ENCODE measurements at places on chromosomes 1 and 21.

DNA sequence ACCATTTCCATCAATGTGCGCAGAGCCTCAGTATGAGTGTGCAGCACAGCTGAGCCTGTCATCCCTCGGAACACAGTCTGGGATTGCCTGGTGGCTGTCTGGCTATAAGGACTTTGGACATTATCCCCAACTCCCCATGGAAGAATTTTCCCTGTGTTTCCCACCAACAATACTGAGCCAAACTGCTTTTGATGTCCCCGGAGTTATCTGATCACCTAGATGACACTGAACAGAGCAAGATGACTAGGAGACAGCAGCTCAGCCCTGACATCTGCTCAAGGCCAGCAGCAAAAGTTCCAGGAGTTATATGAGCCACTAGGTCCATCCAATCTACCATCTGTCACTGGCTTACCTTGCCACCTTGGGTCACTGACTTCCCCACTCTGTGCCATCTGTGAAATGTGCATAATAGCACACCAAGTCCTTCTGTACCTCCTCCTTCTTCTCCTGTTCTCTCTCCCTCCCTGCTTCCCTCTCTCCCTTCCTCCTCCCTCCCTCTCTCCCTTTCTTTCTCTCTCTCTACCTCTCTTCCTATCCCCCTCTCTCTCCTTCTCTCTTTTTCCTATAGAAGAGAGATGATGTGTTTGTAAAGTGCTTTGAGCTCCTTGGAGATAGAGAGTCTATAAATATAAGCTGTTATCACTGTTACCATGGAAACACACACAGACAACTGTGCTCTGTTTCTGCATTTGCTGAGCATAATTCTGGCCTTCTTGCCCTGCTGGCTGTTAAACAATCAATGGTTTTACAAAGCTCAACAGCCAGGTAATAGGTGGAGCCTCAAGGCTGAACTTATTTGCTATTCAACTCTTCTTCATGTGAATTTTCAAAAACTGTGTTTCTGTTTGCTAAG, 19.7 kb upstream of the ATP1B1 start:
- no peak for DNase-seq

GRCh38 chr1:208161005-208161404, 83.2 kb downstream of the PLXNA2 start:
- no peak for DNase-seq

DNA sequence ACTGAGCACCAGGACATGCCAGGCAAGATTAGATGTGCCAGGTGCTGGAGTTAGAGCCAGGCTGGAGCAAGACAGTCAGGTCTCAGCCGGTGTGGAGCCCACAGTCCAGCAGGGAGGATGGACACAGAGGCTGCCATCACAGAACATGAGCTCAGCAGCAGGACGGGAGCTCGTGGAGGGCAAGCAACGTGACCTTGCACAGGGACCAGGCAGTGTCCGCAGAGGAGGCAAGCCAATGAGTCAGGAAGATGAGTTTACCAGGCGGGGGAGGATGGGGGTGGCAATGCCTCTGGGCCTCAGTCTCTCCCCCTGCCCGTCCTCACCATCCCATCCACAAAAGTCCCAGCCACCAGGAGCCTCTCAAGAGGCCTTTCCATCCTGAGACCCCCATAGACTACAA, 20.7 kb upstream of the ZC3H12A start:
- DNase-seq, result no peak

DNA sequence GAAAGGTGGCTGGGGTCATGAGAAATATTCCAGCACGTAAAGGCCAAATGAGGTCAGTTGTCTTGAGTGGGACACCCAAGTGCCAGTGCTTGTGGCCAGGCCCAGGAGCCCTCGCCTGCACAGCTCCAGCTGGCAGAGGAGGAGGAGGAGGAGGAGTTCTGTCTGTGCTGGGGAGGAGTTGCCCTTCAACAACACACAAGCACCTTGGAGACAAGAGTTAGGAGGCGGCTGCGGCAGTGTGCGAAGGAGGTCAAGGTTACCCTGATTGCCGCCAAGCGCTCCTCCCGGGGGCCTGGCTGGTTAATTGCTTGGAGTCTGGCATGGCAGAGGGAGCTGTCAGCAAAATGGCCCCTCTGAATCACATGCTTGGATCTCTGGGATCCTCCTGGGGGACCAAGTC, 45.1 kb downstream of the GRIK3 start:
- no peak for DNase-seq

DNA sequence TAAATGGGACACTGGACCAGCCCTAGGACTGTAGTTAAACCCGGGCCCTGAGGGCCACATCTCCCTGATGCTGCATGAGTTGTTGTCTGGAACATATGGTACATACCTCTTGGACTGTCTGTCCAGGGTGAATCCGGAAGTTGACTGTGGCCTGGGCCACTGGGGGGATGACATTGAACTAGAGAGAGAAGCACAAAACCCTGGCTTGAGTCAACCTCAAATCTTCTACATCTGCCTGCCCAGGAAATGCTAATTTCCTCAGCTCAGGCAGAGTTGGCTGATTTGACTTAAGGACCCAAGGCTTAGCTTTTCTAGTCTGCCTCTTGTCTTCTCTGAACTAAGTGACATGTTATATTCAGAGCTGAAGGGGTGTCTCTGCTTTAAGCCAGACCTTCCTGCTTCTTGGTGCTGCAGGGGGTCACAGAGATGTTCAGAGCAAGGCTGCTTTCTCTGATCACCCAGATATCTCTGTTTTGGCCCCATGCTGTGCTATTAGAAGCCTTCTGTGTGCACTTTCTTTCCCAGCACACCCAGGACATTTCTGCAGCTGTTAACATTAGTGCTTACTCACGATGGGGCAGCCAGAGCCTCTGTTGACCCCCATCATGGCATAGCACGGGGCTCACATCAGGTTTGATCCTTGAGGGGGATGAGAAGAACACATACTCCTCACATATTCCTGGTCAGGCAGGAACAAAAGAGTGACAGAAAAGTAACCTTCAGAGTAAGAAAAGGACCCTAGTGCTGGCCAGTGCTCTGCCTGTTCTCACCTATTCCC, 9.6 kb downstream of the PM20D1 start:
- no peak for DNase-seq

GRCh38 chr1:230632273-230632873, 9.9 kb upstream of the COG2 start:
- no peak for DNase-seq

DNA sequence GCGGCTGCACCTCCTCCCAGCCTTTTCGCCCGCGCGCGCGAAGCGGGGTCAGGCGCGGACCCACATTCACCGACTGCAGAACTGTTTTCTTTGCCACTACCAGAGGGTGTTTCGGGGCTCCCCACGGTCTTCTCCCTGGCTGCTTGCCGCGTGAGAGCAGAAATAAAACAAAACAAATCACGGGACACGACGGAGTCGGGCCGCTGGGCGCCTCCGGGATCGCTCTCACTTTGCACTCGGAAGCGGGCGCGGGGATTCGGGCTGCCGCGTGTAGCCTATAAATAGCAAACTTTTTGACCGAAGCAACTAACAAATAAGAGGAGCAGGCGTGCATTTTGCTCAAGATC, 412.3 kb upstream of the ESRRG start:
- no peak for DNase-seq

- DNase-seq, result no peak
Observed at GRCh38 chr21:15442743-15443469, 286.9 kb upstream of the USP25 start.

GRCh38 chr1:63892632-63893395, 119.0 kb downstream of the ROR1 start:
- DNase-seq, result no peak

GRCh38 chr1:218985424-218985984, 188.2 kb upstream of the LYPLAL1 start:
- no peak for DNase-seq

- DNase-seq, result no peak
Observed at GRCh38 chr21:39775816-39776215, 30.8 kb downstream of the IGSF5 start.

DNA sequence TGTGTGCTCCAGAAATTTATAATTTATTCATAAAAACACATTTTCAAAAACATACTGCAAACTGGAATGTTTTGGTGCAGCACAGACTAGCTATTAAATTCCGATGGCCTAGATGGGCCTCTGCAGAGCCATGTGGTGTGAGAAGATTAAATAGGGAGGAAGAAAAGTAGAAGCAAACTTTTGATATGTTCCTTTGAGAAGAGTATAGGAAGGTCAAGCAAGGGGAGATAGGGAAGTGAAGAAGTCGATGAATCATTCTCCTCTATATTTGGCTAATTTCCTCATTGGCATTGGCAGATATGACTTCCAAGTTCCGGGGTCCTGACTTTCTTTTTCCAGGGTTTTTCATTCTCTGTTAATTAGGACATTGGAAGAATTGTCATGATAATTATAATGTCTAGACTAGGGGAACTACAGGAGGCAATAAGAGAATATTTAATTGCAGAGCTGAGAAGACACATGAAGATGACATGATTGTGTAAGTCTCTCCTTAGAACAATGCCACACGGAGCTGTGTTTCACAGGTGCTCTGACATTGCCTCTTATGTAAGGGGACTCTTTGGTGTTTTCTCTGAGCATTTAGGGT, 19.3 kb upstream of the ZNF326 start:
- DNase-seq, result no peak

- no peak for DNase-seq
Observed at GRCh38 chr1:207316141-207316540, 5.3 kb upstream of the CD55 start.

DNA sequence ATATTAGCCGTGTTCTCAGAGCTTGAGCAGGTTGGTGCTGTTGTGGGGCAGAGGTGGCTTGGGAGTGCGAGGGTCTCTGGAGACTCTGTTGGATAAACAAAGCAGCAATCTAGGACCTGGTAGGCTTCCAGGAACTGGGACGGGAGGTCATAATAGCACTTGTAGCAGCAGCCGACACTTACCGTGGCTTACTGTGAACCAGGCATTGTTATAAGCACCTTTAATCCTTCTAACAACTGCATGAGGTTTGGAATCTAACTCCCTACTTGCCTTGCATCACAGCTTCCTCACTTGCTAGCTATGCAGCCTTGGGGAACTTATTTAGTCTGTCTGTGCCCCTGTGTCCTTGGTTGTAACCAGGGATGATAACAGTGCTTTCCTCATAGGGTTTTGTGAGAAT, 94.9 kb downstream of the NAV1 start:
- DNase-seq, result no peak

DNA sequence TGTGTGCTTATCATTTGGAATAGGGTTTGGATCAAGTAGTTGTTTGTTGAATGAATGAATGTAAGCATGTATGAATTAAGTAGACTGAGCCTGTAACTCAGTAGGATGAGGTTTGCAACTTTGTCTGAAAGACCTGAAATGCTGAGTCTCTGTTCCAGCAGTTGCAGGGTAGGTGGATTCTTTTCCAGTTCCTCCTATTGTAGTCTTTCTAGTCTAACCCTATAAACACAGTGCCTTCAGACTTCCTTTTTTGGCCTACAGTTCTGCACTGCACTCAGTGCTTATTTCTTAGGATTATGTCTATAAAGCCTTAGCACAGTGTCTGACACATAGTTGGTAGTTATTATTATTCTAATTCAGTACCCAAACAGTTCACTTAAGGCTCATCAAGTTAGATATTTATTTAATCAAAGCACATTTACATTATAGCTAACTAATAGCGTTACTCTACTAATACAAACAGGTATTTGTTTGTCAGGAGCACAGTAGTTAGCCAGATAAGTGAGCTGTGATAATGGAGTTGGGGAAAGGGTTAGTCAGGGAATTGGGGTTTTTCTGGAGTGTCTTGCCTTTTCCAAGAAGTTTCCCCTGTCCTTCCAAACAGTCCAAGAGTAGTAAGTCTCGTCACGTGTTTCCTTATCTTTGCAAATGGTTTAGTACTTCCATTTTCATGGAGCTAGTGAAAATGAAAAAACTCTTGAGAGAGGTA, 45.0 kb downstream of the ABCD3 start:
- DNase-seq, result no peak

GRCh38 chr1:234489007-234489697, 10.2 kb upstream of the TARBP1 start:
- DNase-seq, result no peak

- DNase-seq, result no peak
Observed at GRCh38 chr1:211896958-211897357, 66.4 kb upstream of the LPGAT1 start.

- DNase-seq, result no peak
Observed at GRCh38 chr1:59482986-59483385, 186.1 kb downstream of the FGGY start.

DNA sequence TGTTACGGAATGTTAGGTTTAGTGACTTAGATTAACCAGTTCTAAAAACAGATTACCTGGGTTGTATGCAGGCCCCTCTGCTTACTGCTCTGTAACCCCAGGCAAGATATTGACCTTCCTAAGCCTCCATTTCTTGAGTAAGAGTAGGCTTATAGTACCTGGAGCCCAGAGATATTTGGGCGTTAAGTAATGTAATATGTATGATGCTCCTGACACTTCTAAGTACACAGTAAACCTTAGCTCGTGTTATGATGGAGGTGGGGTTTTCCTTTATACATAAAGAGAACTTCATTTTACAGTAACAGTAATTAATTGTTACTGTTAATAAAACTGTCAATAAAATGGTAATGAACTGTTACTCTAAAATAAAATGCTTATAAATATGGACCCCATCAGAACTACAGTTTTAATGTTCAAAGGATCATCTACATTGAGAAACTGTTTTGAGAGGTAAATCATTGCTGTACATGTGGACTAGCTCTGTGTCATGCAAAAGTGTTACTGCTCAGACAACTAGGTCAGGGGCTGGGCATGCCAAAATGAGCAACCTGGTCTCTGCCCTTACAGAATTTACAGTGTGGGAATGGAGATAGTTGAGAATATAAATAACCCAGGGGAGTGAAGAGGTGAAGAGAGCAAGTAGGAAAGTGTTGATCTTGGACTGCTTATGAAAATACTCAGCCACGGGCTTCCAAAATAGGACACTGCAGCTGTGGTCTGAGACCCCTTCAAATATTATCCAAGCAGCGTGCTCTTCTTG, 26.6 kb downstream of the LRRC8C start:
- DNase-seq, result no peak

DNA sequence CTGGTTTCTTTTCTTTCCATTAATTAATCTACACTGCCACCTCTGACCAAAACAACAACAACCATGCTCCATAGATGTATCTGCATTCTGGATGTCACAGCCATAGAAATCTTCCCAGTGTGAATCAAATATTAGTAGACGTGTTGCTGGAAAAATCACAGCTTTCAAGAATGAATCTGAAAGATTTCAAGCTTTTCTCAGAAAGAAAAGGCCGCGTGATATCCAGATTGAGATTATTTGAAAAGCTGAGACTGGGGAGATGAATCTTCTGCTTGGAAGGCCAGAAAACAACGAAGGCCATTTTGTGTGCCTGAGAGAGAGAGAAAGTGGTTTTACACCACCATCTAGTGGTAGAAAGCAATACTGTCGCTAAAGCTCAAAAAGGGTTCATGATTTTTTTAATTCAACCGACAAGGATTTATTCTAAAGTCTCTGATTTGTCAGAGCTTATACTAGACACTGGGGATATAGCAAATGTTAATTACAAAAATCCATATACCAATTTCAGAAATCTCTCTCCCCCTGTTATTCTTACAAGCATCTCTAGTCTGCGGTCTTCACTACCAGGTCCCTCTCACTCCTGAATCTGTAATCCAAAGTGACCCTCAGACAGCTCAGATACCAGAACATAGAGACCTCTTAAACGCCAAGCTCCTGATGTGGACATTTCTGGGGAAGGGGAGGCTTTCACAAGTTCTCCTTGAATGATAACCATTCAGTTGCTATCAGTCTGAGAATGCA, 87.5 kb upstream of the SGIP1 start:
- no peak for DNase-seq

- no peak for DNase-seq
Observed at GRCh38 chr21:38075833-38076587, 159.8 kb upstream of the KCNJ6 start.
